ENCODE measurements at places on chromosomes 7 and 10.

DNA sequence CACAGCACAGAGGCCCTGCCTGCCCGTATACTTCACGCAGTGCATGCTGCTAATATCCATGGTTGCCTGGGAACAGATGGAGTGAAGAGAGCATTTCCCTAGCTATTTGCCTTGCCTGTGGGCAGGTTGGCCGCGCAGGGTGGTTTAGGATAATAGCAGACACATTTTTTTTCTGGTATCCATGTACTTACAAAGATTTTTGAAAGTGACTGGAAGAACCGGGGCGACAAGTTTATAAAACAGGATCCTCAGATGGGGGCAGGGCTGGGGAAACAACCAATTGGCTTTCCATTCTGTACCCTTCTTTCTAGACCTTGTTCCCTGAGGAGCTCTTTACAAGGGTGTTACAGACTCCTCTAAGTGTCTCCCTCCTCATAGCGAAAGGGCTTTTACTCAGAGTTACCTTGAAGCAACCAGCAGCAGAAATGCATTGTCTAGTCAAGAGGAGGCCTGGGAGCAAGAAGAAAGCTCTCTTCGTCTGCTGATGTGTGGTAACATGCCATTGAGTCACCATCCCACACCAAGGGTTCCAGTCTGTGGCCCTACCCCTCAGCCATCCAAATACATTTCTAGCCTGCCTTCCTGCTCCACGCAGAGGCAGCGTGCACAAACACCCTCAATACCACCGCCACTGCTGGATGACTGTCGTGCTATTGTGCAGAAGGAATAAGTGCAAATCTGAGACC, 31.5 kb downstream of the MTURN start:
- no peak for DNase-seq

DNA sequence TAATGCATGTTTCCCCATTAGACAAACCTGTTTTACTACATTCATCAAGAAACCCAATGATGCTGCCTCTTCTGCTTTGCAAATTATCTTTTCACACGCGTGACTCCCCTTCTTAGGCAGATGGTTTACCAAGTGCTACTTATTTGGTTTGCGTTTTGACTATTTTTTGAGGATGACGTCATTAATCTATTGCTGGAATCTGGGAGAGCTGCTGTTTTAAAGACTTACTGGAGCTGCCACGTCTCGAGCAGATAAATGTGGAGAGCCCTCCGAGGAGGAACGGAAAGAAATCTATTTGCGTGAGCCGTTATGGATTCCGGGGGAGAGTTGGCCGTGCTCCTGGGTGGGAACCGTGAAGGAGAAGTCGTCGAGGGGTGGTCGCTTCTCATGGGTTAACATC, 19.7 kb downstream of the INSYN2A start:
- no peak for DNase-seq

DNA sequence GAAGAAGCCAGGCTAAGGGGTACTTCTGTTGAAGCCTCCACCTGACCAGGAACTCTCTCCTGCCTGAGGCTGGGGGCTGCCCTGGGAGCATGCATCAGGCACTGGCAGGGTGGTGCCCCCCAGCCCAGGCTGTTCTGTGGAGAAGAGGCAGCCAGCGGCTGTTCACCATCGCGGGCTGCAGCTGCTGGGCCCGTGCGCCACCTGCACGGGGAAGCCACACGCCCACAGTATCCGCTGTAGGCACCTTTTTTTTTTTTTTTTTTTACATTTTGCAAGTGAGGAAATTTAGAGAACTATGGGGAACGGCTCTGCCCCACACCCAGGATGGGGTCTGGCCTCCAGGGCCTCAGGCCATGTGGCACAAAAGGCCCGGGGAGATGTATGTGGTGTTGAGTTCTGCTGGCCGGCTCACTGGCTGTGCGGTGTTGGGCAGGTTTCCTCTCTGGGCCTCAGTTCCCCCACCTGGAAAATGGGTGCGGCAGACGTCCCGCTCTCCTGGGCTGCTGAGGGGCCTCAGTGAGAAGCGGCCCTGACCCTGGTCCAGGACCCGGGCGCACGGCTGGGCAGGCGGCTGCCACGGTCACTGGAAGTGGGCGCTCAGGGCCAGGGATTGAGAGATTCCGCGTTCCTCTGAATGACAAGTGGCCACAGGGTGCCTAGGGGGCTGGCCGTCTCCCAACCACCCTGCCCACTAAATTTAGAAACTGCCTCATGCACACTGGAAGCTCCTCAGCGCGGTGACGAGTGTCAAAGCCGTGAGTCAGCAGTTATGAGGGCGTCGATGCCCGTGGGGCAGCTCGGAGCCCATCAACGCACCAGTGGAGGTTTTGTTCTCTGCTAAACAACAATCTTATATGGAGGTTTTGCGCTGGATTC, 8.8 kb upstream of the INTS1 start:
- no peak for DNase-seq

DNA sequence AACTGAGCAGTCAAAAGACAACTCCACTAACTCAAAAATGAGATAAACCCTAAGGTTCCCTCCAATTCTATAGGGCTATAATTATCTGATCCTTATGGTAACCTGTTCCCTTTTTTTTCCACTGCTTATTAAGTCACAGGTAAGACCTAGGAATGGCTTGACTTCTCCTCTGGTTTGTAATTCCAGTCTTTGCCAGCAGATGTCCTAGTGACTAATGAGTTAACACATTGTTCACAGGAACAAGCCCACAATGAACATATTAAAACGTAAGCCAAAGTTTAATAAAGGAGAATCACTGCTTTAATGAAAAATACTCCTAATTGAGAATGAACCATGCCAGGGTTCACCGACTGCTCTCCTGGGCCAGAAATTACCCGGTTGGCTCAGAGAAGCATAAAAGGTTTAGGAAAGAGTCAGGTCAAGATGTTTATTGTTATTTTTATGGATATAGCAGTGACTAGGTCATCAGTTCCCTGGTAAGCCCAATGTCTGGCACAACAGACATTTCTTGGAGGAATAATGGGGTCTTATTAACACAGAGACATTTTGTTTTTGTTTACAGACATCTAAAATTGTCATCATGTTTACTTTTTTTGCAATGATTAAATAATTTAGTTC, 120.1 kb downstream of the ELAPOR2 start:
- DNase-seq: no peak

DNA sequence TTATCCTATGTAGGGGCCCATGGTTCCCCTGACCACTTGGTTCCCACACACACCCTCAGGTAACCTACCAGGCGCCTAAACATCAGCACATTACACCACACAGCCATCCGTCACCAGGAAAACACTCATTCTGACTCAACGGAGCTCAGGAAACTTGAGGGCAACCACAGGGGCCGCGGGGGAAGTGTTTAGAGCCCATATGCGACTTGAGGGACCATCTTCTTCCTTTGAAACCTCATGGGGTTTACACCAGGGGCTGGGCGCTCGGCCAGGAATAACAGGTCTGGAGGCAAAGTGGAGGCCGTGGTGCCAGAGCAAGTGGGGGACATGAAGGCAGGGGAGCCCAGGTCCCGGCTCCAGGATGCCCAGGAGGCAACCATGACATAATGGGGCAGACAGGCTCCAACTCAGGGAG, 1.5 kb downstream of the STX1A start:
- peak; percentile 24 for DNase-seq

All from activated naive CD4-positive, alpha-beta T cell (primary cell).